ENCODE measurements at places on chromosomes 12 and 14. TPM values are rescaled to one million over a fixed set of nuclear protein-coding genes. Genes with fewer than 3 reads are reported as not detected.
A peak's percentile ranks its signal among the peaks of the same experiment; 100 is the strongest.

- no peak for DNase-seq
Measured at GRCh38 chr12:92438641-92439419, 264.0 kb upstream of the PLEKHG7 start.

DNA sequence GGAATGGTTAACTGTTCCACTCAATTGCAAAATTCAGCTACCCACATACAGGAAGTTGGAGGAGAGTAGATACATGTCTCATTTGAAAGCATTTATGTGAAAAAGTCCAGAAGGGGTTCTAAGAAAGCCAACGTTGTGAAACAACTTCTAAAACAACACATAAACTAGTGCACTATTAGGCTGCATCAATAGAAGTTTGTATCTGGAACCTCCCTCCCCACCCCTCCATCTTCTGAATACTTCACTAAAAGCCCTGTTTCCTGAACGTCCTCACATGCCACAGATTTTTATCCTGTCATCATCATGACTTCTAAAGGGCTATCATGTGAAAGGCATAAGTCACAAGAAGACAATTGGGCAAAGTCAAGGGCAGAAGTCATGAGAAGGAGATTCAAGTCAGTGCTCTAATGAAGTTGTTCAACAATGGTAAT is 5.5 kb downstream of the KRT79 start:
- no peak for DNase-seq

DNA sequence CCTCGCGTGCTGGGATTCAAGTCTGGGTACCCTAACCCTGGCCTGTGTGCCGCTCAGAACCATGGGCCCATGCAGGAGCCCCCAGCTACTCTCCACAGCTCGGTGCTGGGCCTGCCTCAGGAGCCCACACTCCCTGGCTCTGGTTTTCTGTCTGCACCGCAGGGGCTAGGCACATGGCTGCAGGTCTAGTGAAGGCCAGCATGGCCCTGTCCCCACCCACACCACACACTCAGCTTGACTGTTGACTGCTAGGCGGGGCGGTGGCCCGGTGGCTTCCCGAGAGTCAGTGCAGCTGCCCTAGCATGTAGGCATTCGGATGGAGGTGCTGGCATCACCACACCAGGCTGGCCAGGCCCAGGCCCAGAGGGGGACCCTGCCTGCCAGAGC is 7.9 kb downstream of the INF2 start:
- DNase-seq: peak; percentile 81

GRCh38 chr14:52071675-52072074 is 2.8 kb upstream of the NID2 start:
- DNase-seq: no peak

The CCND2 gene
- 65.1 TPM for total RNA-seq

The PCED1B gene
- total RNA-seq: 14.5 TPM

DNA sequence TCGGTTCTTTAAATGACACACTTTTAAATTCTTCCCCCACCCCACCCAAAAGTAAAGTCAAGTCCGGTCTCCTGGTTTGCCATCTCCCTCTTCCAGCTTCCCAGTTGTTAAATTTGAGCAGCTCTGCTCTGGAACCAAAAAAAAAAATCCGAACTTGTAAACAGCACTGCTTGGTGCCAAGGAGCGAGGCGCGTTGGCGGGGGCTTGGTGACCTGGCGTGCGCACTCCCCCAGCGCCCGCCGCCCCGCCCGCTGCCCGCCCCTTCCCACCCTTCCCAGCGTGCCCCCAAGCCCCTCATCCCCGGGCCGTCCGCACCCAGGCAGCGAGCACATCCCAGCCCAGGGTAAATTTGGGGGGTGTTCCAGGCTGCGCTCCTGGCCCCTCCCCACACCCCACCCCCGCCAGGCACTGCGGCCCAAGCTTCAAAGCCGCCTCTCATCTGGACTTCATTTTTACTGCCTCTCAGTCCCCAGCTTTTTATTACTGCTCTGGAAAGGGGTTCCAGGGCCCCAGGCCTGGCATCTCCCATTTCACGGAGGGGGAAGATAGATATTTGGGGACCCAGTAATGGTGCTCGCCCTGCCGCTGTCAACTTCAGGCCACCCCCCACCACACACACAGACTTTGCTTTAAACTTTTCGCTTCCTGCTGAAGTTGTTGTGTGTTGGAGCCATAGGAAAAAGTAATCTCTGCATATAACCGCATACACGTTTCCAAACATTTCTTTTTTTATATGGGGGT is 11.7 kb upstream of the ITGB7 start:
- DNase-seq: peak; percentile 83

- DNase-seq: peak; percentile 87
Measured at GRCh38 chr14:52553002-52553670, 500 bp downstream of the GPR137C start.

GRCh38 chr12:93373961-93374656 is 3.6 kb upstream of the NUDT4 start:
- no peak for DNase-seq

The PPM1H gene
- total RNA-seq: 8.6 TPM

GRCh38 chr14:104431351-104431928 is 148.1 kb upstream of the C14orf180 start:
- DNase-seq: no peak

DNA sequence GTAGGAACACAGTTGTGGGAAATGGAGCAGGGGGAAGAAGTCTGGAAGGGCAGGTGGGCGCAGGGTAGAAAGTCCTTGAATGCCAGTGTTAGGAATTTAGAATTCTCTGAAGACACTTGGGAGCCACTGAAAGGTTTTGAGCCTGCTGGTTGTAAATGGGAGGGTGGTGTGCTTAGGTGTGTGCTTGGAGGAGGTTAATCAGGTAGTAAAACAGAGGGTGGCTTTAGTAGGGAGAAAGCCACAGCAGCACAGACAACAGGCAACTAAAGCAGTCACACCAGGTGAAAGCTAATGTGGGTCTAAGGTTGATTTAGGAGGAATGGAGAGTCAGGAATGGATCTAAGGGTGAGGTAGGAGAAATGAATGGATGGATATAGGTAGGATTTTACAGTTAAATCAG is 385.0 kb downstream of the ZFP36L1 start:
- no peak for DNase-seq

The OSGEP gene
- total RNA-seq: 55.4 TPM
